ENCODE measurements at places on chromosomes 6 and 20. TPM values are rescaled to one million over a fixed set of nuclear protein-coding genes. Genes with fewer than 3 reads are reported as not detected.

Gene SLC44A4
- total RNA-seq, result 0.16 TPM

Gene SYCP2L
- total RNA-seq, result 0.40 TPM

DNA sequence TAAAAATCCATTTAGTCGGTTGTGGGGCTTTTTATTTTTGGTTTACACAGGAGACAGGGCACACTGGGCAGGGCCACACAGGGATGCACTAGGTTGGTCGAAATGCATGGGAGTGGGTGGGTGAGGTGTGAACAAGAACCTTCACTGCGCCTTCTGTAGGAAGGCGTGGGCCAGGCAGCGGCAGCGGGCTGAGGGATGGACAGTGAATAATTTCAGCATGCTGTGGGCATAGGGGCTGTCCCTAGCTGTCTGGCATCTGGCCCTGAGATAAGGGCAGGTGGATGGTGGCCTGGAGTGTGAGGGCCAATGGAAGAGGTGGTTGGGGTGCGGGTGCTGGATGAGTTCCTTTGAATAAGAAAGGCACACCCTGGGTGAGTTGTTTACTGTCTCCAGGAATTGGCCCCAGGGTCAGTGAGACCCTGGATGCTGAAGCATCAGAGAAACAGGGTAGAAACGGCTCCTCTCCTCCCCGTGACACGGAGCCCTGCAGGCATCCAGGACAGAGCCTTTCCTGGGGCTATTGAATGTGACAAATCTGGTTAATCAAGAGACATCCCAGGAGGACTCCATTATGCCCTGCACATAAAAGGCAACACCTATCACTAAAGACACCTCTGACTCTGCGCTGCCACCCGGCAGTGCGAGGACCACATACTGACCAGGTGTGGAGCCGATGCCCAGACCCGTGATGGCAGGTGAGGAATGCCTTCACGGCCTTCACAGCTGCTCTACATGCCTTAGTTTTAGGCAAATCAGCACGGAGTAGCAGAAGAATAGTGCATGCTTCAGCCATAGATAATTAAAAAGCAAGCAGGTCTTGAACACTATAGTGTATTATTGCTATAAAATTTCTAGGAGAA is 123.0 kb upstream of the SNX9 start:
- no peak for DNase-seq

DNA sequence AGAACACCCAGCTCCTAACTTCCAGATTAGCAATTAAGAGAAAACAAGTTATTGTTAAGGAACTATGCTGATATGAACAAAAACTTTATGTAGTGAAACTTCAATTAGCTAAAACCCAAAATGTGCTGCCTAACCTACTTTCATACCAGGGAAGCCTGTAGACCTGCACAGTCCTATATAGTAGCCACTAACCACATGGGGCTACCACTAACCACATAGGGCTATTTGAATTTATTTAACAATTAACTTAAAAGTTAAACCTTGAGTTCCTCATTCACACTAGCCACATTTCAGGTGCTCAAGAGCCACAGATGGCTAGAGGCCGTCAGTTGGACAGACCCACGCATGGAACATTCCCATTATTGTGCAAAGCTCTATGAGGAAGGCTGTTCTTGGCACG is 72.4 kb upstream of the LAMP5 start:
- no peak for DNase-seq

- peak; percentile 92 for DNase-seq
Measured at GRCh38 chr6:37171970-37172812, 2.2 kb downstream of the PIM1 start.

GRCh38 chr6:10302566-10303235 is 112.2 kb downstream of the TFAP2A start:
- no peak for DNase-seq

DNA sequence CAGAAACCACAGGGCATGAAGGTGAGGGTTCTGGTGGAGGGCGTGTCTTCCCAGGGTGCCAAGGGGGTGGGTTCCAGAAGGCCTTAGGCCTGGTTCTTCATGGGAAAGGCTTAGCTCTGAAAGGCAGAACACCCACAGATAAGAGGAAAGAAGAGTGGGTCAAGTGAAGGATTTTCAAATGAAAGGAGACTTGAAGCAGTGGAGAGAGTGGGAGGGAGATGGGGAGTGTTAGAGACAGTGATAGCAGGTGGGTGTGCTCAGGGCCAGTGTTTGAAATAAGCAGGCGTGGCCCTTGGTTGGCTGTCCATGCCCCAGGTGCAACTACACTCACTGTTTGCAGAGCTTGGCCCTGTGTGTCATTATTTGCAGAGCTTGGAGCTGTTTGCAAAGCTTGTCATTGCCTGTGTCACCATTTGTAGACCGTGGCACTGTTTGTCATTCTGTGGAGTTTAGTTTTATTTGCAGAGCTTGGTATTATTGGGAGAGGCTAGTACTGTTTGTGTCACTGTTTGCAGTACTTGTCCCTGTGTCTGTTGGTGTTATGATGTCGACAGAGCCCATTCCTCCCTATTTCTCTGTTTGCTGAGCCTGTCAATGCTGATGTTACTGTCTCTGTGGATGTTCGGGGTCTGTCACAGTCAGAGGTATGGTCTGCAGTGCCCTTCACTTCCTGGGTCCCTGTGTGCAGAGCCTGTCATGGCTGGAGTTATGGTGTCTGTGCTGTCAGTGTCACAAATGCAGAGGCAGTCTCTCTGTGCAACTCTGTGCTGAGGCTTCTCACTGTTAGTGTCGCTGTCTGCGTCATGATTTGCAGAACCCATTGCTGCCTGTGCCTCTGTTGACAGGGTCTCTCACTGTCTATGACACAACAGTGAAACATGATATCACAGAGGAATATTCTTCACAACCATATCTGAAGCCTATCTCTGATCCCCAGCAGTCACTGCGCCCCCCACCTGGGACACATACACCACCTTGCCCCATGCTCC is 127.7 kb upstream of the LRFN2 start:
- DNase-seq, result no peak

GRCh38 chr6:161401587-161402309 is 127.9 kb upstream of the AGPAT4 start:
- DNase-seq, result no peak

Gene ADGRF4
- not detected for total RNA-seq

GRCh38 chr20:49230561-49231133 is 11.4 kb downstream of the DDX27 start:
- DNase-seq, result peak; percentile 99

Gene RPN2
- total RNA-seq, result 217 TPM

Gene SEMG1
- total RNA-seq, result not detected

DNA sequence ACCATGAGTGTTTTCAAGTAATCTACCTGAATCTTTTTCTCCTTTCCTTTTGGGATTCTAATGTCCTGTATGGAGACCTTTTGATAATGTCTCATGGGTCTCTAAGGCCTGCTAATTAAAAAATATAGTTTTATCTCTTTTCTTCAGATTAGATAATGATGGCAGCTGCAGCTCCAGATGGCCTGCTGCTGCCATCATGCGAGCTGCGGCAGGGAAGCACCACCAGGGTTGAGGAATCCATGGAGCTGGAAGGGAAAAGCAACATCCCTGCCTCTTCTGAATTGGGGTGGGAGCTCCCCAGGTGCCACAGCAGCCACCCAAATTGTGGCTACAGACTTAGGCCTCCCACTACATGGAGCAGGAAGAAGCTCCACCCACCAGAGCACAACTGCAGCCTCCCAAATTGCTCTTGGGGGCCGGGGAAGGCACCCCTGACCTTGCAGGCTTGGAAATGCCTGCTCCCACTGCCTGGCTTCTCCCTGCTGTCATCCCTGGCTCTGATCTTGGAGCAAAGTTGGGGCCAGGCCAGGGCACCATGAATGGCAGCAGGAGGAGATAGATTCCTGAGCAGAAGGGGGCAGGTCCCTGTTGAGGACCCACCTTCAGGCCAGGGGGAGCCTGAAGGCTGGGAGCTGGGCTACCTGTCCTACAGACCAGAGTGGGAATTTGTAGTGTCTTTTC is 189.6 kb upstream of the MAN1A1 start:
- DNase-seq, result no peak

DNA sequence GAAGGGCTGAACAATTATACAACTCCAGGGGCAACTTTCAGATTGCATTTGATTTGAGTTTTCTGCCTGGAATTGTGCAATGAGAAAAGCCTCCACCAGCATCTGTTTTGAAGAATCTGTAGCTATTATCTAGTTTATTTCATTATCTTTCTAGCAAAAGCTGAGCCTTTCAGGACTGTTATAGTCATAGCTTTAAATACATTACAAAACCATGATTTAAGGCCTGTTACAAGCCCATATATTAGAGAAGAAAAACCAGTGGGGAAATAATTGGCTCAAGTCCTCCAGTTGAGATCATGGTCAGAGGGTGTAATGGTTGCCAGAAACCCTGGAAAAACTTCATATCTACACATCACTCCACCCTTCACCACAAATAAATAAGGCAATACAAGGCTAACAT is 676.2 kb downstream of the HDGFL1 start:
- DNase-seq, result no peak

- DNase-seq, result no peak
Measured at GRCh38 chr6:81900616-81901015, 148.1 kb upstream of the TENT5A start.

Gene SIRPB2
- total RNA-seq, result not detected

Gene MOXD1
- 6.5 TPM for total RNA-seq

Gene GNAS-AS1
- total RNA-seq, result not detected

DNA sequence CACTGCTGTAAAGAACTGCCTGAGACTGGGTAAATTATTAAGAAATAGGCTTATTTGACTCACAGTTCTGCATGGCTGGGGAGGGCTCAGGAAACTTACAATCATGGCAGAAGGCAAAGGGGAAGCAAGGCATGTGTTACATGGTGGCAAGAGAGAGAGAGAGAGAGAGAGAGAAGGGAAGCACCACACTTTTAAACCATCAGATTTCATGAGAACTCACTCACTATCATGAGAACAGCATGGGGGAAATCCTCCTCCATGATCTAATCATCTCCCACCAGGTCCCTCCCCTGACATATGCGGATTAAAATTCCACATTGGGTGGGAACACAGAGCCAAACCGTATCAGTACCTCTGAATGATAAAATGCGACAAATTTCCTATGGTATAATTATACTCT is 203.9 kb upstream of the MARCKS start:
- DNase-seq, result no peak

DNA sequence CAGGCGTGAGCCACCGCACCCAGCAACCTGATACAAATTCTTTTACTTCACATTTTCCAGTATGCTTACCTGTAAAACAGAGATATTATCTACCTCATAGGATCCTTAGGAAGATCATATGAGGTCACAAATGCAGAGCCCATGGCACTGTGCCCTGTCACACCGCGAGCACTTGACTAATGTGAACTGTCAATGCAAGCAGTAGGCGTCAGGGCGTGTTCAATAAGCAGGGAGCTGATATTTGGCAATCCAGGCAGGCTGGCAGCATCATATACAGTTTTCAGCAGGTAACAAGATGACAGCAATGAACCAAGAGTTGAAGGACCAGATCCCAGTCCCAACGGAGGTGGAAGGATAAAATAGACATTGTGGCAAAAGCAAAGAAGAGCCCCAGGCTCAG is 14.6 kb upstream of the ARID1B start:
- no peak for DNase-seq

Gene CRISP2
- not detected for total RNA-seq

DNA sequence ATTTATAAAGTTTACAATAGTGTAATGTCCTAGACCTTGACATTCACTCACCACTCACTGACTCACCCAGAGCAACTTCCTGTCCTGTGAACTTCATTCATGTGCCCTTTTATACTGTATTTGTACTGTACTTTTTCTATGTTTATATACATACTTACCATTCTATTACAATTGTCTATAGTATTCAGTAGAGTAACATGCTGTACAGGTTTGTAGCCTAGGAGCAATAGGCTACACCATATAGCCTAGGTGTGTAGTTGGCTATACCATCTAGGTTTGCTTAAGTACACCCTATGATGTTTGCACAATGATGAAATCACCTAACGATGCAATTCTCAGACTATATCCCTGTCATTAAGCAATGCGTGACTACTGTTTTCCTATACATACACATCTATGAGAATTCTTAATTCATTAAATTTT is 17.5 kb downstream of the EDEM2 start:
- DNase-seq, result no peak

GRCh38 chr6:125974214-125974866 is 12.0 kb upstream of the TRMT11 start:
- DNase-seq, result peak; percentile 69

Gene CALHM4
- total RNA-seq, result not detected

DNA sequence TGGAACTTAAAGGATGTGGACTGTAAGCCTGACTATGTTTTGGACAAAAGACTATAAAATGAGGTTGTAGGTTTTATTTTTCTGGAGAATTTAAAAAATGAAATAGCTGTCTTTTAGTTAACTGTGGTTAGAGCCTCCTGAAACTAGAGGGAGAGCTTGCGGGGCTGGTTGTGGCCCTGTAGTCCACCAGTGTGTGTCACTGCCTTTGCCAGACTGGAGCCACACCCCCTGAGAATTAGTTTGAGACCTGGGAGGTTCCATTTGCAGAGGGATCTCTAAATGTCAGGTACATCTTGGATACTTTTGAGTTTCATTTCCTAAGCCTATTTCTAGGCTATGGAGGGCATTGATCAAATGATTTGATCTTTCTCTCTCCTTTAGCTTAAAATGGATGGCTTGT is 20.8 kb downstream of the ZC2HC1B start:
- no peak for DNase-seq

- DNase-seq, result no peak
Measured at GRCh38 chr6:162438980-162439379, 288.6 kb downstream of the PRKN start.

DNA sequence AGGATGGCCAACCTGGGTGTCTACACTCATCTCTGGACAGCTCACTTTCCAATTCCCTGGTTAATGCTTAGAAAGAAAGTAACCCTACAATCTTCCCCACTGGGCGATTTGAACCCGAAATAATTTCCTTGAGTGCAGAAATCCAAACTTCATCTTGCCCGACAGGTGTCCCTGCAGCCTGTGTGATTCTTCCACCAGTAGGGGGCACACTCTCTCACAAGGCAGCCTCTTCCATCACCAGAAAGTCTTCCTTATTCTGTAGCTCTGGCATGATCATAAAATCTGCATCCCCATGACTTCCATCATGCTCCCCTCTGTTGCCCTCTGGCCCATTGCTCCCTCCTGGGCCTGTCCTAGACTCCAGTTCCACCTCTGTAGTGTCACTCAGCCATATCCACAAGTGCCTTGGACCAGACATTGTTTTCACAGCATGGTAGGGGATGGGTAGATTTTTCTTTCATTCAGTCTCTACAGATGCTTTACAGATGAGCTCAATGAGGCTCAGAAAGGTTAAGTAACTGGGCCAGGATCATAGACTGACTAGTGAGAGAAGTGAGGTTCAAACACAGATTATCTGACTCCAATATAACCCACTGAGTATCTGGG is 170.4 kb upstream of the SPTLC3 start:
- no peak for DNase-seq

All from myocyte (in vitro differentiated cells).